ENCODE measurements at places on chromosomes 3 and 15.

DNA sequence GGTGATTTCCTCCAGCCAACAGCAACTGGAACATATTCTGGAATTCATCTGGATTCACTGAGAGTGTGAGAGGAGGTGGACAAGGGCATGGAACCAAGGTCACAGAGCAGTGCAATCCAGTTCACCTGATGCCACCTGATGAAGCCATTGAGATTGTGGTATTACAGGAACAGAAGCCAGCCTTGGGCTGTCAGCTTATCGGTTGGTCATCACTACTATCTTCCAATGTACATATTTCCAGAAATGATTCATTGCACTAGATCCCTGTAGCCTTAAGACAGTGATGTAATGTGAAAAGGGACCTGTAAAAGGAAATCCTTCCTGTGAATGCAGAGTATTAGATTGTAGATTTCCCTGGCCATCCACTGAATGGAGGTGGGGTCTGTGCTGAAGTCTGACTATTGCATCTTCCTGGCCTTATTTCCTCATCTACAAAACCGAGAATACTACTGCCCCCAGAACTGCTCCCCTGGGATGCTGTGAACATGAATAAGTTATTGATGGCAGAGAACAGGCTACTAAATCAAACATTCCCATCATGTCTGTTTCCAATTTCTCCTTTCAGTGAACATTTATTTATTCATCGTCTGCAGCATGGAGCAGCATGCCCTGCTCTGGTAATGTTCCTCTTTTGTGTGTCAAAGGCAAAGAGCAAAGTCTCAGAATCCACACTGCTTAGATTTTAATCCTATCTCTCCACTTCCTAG, 47.4 kb upstream of the TPM1 start:
- DNase-seq: no peak

- DNase-seq: no peak
These were observed 1.1 kb downstream of the PDIA5 start for GRCh38 chr3:123067689-123068600.

DNA sequence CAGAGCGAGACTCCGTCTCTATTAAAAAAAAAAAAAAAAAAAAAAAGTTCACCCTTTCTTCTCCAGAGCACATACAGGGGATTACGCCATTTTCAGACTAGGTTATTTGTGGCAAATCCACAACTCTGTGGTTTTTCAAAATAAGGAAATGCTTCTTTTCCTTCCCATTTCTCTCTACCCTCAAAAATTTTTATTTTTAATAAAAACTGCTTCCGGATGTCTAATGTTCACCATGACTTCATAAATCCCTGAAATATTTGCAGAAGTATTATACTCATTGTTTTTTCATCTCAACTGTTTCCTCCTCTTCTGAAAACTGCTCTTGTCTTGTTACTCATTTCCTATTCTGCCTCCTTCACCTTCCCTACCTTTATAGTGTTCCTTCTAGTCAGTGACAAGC, 45.0 kb upstream of the SLC12A8 start:
- DNase-seq: no peak

- peak; percentile 80 for DNase-seq
These were observed 775 bp upstream of the CCDC39 start for GRCh38 chr3:180680097-180680430.

- DNase-seq: no peak
These were observed 17.5 kb upstream of the BCHE start for GRCh38 chr3:165854696-165855095.
